ENCODE measurements at places on chromosomes 11 and 22.

DNA sequence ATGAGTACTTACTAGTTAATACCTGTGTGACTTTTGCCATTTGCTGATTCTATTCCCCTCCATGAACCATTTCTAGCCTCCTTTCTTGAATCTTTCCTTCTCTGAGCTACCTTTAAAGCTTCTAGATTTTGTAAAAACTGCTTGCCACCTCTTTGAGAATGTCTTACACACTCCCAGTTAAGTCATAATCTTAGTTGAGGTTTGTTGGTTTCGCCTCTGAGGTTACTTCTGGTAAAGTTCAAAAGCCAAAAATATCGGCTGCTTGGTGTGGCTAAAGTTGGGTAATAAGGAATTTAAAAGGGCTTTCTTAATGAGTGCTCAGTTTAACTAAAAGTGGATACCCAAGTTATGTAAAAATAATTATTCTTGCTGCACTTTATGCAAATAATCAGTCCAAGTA is 10.4 kb upstream of the GLYAT start:
- no peak for DNase-seq

- no peak for DNase-seq
These were observed 30.3 kb downstream of the CNTF start for GRCh38 chr11:58652726-58653280.

DNA sequence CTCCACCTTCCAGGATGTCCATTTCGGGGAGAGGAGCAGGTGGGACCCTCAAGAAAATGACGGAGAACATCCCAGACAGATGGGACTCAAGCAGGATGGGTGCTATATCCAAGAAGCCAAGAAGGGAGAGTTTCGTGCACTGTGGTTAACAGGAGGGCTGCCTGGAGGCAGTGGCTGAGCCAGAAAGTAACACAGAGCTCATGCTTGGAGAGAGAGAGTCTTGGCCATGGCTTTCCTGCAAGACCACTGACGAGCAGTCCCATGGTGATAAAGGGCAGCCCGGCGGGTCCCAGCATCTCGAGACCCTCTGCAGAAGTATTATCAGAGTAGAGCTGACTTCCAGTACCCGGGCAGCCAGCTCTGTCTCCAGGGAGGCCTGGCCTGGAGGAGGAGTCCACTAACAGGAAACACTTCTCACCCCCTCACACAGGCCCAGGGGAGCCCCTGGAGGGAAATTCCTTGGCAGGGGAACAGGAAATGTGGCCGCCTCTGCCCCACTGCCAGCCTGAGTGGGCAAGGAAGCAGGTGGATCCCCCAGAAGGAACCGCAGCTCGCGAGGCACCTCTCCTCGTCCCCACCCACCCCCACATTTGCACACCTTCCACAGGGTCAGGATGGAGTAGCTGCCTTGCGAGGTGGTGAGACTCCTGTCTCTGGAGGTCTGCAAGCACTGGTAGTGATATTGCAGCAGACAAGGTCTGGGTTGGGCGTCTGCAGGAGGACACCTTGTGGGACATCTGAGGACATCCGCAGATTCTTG is 32.2 kb downstream of the CYTH4 start:
- DNase-seq = no peak

- DNase-seq = no peak
These were observed 96.9 kb downstream of the TRMU start for GRCh38 chr22:46432164-46433068.

DNA sequence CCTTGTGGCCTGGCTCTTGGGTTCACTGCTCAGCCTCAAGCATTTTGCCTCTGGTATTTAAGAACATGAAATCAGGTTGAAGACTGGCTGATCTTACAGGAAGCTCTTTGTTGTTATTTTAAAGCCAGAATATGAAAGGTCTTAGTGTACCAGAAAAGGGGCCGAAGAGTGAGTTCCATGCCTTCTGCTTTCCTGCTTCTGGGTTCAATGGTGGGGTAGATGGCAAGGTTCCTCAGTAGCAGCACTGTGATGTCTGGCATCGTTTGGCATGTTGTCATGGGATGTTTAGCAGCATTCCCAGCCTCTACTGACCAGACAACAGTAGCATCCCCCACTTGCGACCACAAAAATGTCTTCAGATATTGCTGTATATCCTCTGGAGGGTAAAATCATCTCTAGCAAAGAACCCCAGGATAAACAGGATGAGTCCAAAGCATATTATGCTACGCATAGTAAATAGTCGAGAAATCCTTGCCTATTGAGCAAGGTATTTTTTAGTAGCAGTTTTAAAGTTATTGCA is 2.4 kb downstream of the VPS26B start:
- no peak for DNase-seq

DNA sequence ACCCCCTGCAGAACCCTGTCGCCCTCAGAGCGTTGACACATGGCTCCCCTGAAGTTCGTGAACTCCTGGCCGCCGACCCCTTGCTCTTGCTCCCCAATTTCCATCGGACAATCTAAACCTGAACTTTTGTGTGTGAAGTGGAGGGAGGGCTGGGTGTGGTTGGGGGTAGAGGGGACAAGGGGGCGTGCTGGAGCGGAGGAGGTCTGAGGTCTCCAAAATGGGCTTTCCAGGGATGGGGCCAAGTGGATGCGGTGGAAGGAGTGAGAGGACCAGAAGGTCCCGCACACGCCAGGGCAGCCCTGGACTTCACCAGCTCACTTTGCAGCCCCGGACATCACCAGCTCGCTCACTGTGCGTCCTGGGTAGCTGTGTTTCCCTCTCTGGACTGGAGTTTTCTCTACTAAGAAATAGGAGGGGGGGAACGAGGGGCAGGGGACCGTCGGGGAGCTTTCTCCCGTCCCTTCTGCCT is 18.6 kb downstream of the CREB3L1 start:
- no peak for DNase-seq

GRCh38 chr11:126165757-126166156 is 45.7 kb downstream of the RPUSD4 start:
- DNase-seq = no peak

DNA sequence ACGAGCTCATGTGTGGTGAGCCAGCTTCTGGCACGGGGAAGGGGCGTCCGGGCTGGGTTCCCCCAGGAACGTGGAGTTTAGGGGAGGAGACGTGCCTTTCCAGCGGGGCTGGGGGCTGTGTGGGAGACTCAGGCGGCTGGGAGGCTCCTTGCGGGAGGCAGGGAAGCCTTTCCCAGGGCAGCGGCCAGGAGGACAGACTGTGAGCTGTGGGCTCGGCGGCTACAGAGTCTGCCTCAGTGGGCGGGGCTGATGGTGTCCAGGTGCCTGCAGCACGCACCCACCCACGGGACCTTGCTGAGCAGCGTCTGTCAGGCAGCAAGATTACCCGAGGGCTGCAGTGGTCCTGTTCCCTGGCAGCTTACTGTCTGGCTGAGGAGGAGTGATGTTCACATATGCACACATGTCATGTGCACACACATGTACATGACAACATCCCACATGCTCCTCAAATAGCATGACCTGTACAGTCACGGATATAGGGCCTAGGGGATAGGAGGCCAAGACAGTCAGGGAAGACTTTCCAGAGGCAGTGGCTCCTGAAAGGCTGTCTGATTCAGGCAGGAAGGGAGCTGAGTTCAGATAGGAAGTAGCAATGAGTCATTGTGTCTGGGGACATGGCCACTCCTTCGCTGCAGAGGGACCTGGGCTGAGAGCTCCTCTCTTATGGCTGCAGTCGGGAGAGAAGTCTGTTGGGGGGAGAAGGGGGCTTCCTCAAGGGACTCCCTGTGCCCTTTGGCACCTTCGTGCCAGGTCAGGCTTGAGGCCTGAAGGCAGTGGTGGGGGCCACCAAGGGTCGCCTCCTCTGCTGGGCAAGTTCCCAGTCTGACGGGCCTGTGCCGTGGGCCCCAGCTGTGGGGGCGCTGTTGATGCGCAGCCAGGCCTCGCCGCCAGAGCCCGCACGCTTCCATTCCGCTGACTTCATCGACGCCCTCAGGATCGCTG is 23.3 kb upstream of the PPP6R3 start:
- DNase-seq = peak; percentile 29

DNA sequence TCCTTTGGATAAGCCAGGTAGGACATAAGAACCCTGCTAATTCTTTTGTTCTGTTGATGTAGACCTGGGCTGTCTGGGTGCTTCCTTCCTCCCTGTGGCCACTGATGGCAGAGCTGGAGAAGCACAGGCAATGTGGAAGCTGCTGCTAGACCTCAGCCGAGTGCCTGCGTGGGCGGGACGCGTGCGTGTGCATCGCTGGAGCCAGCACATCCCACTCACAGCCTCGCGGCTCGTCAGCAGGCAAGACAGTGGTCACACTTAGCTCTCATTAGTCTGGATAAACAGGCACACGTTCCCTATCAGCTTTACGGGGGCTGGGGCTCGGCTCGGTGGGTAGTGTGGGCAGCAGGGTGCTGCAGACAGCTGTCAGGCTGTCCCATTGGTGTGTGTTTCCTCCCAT is 155.7 kb downstream of the GRIK4 start:
- DNase-seq = no peak

DNA sequence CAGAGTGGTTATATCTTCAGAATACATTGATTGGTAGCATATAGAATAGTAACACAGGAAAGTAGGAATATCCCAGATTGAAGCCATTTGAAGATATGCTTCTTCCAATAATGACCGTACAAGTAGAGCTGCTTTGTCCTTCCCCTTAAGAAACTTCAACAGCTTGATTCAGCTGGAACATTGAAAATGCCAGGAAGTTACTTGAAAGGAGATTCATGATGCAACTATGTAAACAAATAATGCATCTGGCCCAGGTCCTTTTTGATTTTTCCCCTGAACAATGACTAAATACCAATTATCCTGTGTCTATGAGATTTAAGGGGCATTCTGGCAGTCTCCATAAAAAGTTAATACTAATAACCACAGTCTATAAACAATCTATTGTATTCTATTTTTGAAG is 3.0 kb downstream of the DKK3 start:
- no peak for DNase-seq

DNA sequence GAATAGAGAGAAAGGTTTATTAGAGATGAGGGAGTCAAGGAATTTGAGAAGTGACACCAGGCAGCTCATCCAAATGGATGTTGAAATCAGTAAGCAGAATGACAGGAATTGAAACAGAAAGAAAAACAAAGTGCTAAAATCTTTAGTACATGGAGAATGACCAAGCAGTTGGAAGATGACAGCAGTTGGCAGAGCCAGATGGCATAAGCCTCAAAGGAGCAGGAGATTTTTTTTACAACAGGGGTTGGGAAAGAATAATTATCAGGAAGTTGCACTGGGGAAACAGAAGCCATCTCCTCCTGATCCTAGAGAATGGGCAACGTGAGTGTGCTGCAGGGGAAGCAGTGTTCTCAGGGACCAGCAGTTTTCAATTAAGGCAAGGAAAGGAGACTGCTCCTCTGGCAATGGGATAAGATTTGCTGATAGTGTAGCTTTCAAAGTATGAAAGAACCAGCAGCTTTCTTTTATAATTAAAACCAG is 28.9 kb downstream of the RAB39A start:
- DNase-seq = no peak

DNA sequence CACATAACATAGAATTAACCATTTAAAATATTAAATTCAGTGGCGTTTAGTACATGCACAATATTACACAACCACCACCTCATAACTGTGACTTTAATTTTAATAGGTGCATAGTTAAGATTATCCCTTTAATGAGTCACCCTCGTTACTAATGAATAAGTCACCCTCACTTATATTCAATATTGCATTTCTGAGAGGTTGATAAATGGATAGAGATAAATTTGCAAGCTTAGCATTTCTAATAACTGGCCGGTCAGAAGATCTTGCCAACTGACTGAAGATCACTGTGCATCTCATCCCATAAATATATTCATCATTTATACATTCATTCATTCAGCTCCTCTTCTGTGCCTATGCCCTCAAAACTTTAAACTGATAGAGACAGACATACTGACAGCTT is 243.7 kb downstream of the TTC28 start:
- no peak for DNase-seq

- DNase-seq = no peak
These were observed 298.8 kb downstream of the SWAP70 start for GRCh38 chr11:9962722-9963121.

- DNase-seq = no peak
These were observed 81.3 kb downstream of the PHF21A start for GRCh38 chr11:46039990-46040389.

DNA sequence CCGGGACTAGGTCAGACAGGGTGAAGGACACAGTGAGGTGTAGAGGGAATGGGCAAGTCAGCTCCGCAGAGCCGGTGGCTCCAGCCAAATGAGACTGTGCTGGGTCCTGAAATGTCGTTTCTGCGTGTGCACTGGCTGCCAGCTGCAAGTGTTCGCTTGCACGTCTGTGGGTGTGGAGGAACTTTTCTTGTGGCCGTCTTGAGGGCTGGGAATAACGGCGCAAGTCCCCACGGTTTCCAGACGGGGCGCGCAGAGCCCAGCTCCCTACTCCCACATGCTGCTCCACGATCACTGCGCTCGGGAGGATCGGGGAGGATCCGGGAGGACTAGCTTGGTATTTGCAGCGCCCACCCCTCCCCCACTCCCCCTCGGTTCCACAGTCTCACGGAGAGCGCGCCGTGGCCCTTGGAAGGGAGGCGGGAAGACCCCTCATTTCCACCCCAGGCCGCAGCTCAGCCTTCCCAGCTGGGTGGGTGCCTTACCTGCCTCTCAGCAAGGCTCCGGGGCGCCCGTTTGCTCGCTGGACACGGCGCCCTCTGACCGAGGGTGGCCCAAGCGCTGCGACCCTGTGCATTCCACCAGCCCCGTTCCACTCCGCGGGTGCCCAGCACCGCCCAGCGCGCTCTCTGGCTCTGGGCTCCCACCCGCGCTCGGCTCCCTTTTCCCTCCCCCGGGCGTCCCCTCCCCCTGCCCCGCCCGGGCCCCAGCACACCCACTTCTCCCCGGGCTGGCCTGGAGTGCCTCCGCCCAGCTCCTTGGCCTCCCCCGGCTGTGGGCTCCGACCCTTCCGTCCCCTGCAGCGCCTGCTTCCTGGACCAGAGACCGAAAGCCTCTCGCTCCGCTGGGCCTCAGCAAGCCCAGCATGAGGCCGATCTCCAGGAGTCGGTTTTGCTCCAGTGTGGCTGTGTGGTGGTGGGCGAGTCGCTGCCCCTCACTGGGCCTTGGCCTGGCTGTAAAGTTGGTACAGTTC is at the start of gene KCNE3:
KCNE3 (minus strand) TSS at position 634 of the 970 bp plus-strand sequence. CDS start 9,986 bp downstream, outside the sequence.
- peak; percentile 50 for DNase-seq

DNA sequence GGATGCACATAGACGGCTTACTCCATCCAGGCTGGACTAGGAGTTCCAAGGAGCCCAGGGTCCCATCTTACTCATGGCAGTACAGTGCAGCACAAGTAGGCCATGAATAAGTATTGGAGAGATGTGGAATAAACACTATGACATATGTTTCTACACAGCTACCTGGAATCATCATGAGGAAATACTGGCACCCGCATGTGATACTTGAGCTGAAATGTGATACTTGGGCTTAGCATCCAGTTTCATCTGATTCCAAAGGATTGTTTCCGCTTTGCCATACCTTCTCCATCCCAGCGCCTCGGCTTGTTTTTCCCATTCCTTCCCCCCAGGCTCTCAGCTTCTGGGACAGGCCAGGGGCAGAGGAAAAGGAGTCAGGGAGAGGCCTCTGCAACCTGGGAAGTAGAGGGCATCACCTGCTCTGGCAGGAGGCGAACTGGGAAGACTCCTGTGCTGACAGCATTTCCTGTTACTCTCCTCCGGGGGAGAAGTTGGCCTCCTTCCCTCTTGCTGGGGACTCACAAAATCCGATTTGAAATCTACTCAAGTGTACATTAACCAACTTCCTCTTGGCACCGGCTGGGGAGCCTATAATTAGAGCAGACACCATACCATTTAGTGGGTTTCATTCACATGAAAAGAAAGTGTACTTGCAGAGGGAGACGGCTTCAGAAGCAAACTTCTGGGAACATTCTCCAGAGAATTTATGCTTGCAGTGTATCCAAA is 187.8 kb downstream of the MIAT start:
- no peak for DNase-seq

Data from endothelial cell (in vitro differentiated cells).